CD4-positive, alpha-beta T cell treated with Interleukin-12 subunit alpha and Interleukin-12 subunit beta, for 1 hour (primary cell): ENCODE measurements at places on chromosomes 12 and 14.

GRCh38 chr12:84912198-84913128 is at the start of gene SLC6A15:
TSS of gene SLC6A15 (minus strand) at chr12:84912799. CDS start at chr12:84892120, 20,679 bp downstream.
- DNase-seq: no peak

GRCh38 chr12:75457191-75457590 is 23.4 kb upstream of the GLIPR1 start:
- DNase-seq: peak; percentile 34

GRCh38 chr12:124152731-124153130 is 142.2 kb upstream of the RFLNA start:
- DNase-seq: no peak

DNA sequence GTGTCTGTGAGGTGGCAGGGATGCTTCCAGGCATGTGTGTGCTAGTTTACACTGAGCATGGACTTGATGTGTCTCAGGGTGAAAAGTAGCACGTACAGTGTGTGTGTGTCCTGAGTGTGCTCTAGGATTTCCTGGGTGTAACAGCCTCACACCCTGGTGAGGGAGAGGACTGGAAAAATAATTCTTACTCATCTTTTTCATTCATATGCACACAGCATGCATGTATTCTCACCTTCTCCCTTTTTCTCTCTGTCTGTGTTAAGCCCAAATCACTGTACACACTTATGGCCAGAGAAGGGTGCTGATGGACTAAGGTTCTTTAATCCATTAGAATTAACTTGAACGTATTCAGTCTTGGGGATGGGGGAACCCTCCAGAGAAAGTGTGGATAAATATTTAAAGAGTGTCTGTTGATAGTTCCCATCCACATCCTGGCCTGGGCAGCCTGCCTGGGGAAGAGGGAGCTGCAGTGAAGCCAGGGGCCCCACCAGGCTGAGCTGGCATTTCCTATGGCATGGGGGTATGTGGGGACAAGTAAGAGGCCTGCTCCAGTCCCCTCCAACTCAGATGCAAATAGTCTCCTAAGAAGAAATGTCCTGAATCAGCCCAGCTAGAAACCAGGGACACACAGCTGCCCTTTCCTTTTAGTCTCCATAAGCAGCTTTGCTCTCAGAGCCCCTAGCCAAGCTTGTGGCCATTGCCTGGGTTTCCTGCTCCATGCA is 1.1 kb upstream of the HOXC8 start:
- DNase-seq: no peak

DNA sequence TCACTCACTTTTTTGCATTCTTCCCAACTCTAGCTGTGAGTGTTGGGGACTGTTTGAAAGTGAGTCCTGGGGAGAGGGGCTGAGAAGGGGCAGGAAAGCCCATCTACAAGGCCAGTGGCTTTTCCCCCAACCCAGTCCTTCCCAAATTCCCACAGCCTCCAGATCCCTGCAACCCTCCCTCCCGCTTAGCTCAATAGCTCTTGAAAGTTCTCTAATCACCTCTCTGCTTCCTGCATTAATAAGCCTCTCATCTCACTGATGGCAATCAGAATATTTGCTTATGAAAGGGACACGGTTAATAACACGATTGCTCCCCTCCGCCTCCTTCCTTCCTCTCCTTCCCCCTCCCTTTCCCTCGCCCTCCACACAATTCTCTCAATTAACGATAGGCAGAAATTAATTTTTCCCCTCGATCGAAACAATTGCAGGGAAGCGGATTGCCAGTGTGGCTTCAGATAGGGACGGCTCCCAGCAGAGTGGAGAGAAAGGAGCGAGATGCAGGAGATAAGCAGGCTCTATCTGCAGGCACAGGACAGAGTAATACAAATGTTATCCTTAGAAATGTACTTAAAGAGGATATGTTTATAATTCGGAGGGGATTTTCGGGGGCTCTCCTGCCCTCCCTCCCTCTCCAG is 15.1 kb upstream of the GPATCH2L start:
- DNase-seq: no peak

GRCh38 chr12:1814266-1814665 is 6.1 kb upstream of the LRTM2 start:
- no peak for DNase-seq

GRCh38 chr14:73223049-73223448 is 14.3 kb upstream of the PAPLN start:
- no peak for DNase-seq

DNA sequence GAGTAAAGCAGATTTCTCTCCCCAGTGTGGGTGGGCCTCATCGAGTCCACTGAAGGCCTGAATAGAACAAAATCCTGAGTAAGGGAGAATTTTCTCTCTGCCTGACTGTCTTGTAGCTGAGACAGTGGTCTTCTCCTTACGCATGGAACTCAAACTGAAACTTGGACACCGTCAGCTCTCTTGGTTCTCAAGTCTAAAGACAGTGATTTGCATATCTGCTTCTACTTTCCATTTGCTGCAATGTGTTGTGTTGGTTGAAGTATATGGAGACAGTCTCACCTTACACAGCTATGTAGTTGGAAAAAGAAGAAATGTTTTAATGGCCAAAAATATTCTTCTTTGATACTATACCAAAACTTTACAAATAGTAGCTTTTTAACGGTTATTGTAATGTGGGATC is 160.2 kb upstream of the LMNTD1 start:
- no peak for DNase-seq

DNA sequence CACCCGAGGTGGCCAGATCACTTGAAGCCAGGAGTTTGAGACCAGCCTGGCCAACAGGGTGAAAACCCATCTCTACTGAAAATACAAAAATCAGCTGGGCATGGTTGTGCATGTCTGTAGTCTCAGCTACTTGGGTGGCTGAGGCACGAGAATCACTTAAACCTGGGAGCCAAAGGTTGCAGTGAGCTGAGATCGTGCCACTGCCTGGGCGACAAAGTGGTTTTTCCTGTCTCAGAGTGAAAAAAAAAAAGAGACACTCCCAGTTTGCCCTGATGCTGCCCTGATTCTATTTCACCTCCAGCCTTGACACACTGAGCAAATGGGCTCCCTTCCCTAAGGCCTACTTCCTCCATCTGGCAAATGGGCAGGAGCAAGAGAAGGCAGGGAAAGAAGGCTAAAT is 28.5 kb upstream of the PLEK2 start:
- DNase-seq: no peak

- no peak for DNase-seq
Observed at GRCh38 chr12:27233814-27234213, 10.3 kb upstream of the STK38L start.

DNA sequence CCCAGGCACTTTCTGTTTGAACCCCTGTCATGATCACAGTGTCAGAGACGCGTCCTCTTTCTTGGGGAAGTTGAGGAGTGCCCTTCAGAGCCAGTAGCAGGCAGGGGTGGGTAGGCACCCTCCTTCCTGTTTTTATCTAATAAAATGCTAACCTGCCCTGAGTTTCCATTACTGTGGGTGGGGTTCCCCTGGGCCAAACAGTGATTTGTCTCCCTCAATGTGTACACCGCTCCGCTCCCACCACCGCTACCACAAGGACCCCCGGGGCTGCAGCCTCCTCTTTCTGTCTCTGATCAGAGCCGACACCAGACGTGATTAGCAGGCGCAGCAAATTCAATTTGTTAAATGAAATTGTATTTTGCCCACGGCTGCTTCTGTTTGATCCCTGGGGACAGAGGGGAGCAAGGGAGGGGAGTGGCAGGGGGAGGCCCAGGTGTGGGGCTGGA is 5.1 kb downstream of the SHMT2 start:
- DNase-seq: no peak

DNA sequence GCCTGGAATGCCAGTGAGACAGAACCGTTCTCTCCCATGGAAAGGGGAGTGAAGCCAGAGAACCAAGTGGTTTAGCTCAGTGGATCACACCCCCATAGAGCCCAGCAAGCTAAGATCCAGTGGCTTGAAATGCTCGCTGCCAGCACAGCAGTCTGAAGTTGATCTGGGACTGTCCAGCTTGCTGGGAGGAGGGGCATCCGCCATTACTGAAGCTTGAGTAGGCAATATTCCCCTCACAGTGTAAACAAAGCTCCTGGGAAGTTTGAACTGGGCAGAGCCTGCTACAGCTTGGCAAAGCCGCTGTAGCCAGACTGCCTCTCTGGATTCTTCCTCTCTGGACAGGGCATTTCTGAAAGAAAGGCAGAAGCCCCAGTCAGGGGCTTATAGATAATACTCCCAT is 374.3 kb upstream of the DCN start:
- no peak for DNase-seq

- peak; percentile 52 for DNase-seq
Observed at GRCh38 chr14:68787092-68787992, 5.5 kb downstream of the ZFP36L1 start.
